Right cardiac atrium (tissue), 5 donors: ENCODE measurements at places on chromosomes 11 and 22. TPM values are rescaled to one million over a fixed set of nuclear protein-coding genes. Genes with fewer than 3 reads are reported as not detected.

DNA sequence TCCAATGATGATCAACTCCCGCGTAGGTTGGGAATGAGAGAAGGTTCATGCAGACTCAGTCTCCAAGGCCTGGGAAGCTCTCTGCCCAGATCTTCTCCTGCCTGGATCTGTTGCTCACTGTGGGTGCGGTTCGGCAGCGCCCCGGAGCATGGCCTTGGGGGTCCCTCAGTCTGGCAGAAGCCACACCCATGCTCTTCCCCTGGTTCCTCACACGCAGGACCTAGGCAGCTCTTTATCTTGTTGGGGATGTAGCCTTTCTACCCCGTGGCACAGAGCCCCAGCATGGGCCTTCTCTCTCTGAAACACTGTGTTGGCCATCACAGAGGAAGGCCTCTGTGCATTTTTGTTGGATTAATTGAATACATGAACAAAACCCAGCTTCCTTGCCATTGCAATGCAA is 1461.6 kb downstream of the BRD1 start:
- DNase-seq = no peak

- DNase-seq = peak; percentile 47
These were observed 1680.6 kb upstream of the RAG2 start for GRCh38 chr11:38278457-38279141.

- no peak for DNase-seq
These were observed 1.1 kb downstream of the IGLL5 start for GRCh38 chr22:22888571-22889353.

- DNase-seq = no peak
These were observed 24.6 kb upstream of the CWF19L2 start for GRCh38 chr11:107482234-107482633.

SYT13 gene
- total RNA-seq = 22.2 TPM

- DNase-seq = no peak
These were observed 4.0 kb upstream of the C22orf31 start for GRCh38 chr22:29065468-29066190.
